ENCODE measurements at places on chromosomes 5 and 9. TPM values are rescaled to one million over a fixed set of nuclear protein-coding genes. Genes with fewer than 3 reads are reported as not detected.

The PCYOX1L gene
- total RNA-seq: 23.4 TPM

The EMB gene
- 80.6 TPM for total RNA-seq

DNA sequence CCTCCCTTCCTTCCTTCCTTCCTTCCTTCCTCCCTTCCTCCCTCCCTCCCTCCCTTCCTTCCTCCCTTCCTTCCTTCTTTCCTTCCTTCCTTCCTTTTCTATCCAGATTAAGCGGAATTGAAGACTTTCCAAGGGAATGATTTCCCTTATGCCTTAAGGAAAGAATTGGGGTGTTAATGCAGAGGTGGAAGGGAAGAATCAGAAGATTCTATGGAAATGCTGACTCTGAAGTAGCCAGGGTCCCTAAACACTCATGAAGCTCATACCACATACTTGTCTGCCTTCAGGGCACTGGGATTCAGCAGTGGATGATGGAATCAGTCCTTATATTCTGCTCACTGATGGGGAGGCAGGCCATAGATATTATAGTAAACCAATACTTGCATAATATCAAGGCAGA is 48.2 kb downstream of the TNC start:
- no peak for DNase-seq

GRCh38 chr9:109966643-109967368 is 186.8 kb downstream of the PALM2AKAP2 start:
- no peak for DNase-seq

The GPR151 gene
- total RNA-seq: not detected

DNA sequence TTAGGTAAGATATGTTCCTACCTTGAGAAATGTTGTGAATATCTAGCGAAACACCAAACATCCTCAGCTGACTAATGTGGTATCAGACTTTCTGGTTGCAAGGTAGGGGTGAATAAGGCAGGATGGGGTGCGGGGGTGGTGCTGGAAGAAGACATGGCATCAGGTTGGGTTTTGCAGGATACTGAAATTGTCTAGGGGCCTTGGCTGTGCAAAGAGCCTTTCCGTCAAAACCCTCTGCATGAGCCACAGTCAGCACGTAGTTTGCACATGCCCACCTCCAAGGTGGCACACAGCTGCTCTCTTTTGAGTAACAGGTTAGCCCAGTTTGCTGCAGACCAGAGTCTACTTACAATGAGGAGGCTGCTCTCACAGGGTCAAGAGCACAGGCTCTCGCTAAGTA is 42.0 kb downstream of the SFXN1 start:
- DNase-seq: no peak

The CBY3 gene
- total RNA-seq: 0.66 TPM

- DNase-seq: no peak
Measured at GRCh38 chr9:34710023-34710422, at the start of gene CCL21. Gene CCL21 (minus strand): TSS chr9:34710136. CDS start chr9:34710066, 70 bp downstream.

- DNase-seq: no peak
Measured at GRCh38 chr5:171599957-171600612, 180.6 kb downstream of the FGF18 start.

DNA sequence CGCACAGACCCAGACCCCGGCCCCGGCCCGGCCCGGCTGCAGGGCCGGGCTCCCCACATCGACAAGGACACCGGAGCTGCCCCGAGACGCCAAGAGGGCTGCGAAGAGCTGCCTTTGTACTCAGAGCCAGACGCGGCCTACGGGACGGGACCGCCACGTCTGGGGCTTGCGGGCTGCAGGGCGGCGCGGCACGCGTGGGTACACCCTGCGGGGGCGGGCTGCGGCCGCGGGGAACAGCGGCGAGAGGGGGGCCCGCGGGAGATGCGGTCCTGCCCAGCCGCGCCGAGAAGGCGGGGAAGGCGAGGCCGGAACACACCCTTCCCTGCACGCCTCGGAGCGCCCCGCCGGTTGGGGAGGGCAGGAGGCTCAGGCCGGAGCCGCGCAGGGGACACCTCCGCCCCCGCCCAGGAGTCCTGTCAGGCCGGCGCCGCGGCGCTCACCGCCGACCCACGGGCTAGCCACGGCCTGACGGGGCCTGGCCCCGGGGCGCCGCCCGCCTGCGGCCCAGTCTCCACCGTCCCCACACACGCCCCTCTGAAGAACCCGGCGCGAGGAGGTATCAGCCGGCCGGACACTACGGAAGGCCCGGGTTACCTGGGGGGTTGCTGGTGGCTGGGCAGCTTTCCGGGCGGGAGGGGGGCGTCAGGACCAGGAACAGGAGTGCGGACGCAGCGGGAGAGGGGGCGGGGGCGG is 478 bp downstream of the RAB14 start:
- DNase-seq: peak; percentile 58

DNA sequence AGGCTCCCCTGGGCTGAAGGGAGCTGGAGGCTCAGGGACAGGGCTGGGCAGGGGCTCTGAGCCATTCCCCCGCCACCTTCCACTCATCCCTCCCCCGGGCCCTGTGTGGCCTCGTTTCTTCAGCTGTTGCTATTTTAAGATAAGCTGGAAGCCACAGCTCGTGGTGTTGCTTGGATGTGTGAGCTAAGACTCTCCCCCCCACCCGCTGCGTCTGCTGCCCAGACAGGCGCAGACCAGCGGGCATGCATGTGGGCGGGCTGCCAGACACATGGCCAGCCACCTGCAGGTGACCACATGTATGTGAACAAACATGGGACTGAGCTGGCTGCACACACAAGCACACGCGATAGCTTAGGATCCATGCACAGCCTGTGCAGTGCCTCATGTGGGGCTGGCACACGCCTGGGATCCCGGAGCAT is 8.7 kb downstream of the SNCB start:
- DNase-seq: no peak

GRCh38 chr5:58456026-58456425 is 3.9 kb downstream of the PLK2 start:
- no peak for DNase-seq

DNA sequence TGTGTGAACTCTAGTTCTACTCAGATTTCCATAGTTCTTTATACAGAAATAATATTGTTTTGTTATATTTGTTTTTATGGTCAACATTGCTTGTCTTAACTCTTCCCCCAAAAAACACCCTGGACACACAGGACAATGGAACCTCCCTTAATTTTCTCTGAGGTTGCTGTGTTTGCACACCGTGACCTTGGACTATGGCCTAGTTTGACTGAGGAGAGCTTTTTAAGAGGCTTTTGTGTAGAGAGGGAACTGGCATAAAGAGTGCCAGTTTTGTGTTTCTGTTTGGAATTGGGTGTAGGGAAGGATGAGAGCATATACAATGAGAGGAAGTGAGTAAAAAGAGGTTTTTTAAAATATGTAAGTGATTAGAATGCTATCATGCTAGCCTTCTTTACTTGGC is 101.1 kb upstream of the MEF2C start:
- no peak for DNase-seq

DNA sequence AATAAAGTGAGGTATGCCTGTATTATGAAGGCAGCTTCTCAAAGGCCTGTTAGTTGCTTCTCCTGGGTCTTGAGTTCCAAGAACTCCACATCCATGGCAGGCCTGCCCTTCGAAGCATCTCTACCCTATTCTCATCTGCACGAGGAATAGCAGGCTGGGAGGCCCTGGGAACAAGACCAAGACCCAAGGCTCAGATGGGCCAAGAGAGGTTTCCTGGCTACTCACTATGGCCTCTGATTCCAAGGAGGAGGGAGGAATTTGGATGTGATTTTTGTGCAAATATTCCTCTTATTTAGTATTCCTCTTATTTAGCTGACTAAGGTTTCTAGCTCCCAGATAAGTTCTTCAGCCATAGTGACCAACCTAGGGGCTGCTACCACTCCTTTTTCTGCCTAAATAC is 151.3 kb downstream of the SAXO1 start:
- DNase-seq: no peak

The LRRC14B gene
- not detected for total RNA-seq

The FOXD4 gene
- total RNA-seq: 0.22 TPM

The SGTB gene
- total RNA-seq: 12.2 TPM

DNA sequence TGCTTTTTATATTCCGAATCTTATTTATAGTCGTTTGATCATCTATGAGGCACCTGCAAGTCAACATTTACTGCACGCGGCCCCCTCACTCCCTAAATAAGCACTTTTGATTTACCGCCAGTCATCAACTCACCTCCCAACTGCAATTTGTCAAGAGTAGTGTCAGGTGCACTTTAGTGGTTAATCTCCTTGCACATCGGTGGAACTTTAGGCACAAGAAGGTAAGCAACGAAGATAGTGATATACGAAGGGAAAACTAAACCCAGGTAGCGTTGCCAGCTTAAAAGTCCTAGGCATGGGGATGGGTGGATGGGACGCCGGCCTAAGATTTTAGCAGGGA is 513 bp upstream of the RNF180 start:
- DNase-seq: no peak

The ZNF608 gene
- not detected for total RNA-seq

- DNase-seq: no peak
Measured at GRCh38 chr9:118721923-118722322, 647.3 kb downstream of the BRINP1 start.

GRCh38 chr5:72194846-72195245 is 87.6 kb downstream of the MAP1B start:
- peak; percentile 2 for DNase-seq

The SH3RF2 gene
- total RNA-seq: 0.18 TPM

DNA sequence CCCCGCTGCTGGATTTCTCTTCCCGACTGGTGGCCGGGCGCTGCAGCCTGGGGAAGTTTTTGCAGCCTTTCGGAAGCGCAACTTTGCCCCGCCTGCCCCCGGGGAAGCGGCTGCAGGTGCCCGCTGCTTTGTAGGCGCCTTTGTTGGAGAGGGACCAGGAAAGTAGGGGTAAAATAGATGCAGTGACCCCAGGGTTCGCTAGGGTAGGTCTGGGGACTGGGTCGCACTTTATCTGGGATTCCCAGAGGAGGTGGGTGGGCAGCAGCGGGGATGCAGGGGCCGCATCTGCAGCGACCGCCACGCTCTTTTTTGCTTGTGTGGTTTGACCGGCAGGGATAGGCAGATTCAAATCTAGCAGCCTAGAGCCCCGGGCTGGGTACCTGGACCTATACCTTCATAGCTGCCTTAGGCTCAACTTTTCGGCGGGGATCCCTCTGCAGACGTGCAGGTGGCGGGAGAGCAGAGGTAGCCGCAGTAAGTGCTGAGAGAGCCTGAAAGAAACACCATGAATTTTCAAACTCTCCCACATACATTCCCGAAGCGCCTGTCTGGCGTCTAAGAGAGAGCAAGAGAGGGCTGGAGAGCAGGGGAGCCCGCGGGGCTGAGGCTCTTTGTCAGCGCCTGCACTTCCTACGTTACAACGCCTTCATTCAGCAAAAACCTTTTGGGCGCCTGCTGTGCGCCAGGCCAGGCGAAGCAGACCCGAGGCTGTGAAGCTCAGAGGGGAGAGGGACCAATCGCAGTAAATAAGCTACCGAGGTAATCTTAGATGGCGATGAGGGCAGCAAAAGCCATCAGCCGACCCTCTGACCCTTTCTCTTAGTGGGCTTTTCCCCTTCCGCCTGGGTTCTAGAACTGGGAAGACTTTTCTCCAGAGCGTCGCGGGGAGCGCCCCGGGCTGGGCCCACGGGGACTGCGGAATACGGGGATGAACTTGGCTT is 642 bp downstream of the SV2C start:
- no peak for DNase-seq

The WWC1 gene
- 0.70 TPM for total RNA-seq

DNA sequence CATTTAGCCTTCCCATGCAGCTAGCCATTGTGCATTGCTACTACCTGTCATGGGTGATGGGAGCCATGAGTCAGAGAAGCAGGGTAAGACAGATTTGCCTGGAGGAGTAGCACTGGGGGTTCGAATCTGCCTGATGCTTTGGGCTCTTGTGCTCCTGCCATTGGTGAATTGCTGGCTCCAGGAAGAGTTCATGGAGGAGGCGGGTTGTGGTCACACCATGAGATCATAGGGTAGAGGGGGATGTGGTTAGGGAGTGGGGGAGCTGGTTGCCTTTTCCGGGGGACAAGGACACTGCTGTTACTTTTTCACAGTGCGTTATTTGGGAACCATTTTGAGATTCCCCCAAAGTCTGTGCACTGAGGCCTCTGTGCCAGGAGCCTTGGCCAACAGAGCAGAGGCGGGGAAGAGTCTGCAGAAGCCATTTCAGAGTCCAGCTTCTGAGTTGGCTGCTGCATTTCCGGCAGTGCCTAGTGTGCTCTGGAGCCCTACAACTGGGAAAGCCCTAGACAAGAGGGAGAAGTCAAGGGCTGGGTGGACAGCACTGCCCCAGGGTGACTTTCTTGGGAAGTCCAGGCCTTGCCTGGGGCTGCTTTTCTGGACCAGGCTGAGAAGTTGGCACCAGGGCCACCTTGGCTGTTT is 6.2 kb downstream of the ANGPTL2 start:
- no peak for DNase-seq

DNA sequence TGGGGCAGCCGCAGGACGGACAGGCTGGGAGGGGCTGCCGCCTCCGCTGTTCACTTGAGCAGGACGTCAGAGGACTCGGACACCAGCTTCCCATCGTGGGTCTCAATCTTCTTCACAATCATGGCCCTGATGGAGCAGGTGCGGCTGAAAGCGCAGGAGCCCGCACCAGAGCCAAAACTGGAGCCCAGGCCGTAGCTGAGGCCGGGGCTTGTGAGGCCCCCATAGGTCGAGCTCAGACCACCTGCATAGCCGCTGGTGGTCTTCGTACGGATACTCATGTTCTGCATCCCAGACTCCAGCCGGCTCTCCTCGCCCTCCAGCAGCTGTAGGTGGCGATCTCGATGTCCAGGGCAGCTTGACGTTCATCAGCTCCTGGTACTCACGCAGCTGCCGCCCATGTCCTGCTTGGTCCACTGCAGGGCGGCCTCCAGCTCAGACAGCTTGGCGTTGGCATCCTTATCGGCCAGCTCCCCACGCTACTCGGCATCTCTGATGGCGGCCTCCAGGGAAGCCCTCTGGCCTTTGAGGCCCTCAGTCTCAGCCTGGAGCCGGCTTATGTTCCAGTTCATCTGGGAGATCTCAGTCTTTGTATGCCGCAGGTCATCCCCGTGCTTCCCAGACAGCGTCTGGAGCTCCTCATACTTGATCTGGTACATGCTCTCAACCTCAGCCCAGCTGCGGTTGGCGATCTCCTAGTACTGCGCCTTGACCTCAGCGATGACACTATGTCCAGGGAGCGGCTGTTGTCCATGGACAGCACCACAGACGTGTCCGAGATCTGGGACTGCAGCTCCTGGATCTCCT is 43.7 kb upstream of the DEPDC1B start:
- no peak for DNase-seq

The SLC6A3 gene
- total RNA-seq: not detected

GRCh38 chr5:112264666-112265065 is 154.4 kb downstream of the EPB41L4A start:
- no peak for DNase-seq

- DNase-seq: no peak
Measured at GRCh38 chr5:114018186-114018585, 343.7 kb upstream of the KCNN2 start.

- DNase-seq: peak; percentile 80
Measured at GRCh38 chr9:21995006-21995665, 545 bp downstream of the CDKN2B-AS1 start.
